Cardiac fibroblast (primary cell): ENCODE measurements at places on chromosomes 3 and 15.

DNA sequence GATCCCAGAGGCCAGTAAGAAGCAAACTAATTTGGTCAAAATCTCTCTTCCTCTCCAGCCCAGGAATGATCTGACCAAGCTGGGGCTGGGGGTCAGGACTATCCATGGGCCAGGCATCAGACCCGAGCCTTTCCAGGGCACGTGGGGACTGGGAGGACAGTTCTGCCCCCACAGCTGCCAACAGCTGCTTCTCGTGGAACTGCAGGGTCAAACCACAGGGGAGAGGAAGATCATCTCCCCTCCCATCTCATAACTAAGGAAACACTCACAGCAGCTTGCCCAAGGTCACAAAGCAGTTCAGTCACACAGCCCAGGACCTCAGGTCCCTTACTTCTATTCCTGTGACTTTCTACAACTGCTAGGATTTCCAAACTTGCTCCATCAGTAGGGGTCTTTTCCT is 47.1 kb downstream of the DAPK2 start:
- no peak for DNase-seq

DNA sequence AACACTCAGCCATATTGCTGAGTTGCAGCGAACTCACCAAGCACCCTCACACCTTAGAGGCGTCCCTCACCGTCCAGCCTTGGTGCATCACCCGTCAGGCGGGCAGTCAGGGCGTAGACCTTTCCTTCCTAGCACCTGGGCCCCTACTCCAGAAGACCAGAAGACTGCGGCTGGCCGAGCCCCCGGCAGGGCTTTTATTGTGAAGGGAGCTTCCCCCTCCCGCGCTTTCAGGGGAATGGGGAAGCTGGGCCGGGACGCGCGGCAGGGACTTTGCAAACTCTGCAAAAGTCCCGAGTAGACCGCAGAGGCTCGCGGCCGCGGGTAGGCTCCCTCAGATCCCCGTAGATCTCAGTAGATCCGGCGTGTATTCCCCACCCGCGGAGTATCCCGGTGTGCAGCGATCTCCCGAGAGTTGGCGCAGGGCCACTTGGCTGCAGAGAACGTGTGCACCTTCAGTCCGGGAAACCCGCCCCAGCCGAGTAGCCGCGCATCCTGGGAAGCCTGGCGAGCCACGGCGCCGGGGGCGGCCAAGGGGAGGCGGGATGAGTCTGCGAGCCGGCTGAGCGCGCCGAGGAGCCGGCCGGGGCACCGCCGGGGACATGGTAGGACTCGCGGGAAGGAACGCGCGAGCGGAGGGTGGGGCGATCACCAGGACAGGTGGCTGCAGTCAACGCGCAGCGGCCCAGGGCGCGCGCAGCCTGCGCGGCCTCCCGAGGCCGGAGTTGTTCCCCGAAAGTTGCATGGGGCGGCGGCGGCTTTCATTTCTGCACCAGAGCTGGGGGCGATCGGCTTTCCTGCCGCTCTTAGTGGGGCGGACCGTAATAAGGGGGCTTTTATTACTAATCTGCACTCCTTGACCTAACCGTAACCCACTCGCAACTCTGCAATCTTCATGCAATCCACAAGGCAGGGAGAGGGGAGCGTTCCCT is at the start of gene GASK1A:
Gene GASK1A (plus strand): TSS at position 268 of the 929 bp plus-strand sequence. CDS start 332 bp downstream, at position 600.
- DNase-seq: peak; percentile 13

DNA sequence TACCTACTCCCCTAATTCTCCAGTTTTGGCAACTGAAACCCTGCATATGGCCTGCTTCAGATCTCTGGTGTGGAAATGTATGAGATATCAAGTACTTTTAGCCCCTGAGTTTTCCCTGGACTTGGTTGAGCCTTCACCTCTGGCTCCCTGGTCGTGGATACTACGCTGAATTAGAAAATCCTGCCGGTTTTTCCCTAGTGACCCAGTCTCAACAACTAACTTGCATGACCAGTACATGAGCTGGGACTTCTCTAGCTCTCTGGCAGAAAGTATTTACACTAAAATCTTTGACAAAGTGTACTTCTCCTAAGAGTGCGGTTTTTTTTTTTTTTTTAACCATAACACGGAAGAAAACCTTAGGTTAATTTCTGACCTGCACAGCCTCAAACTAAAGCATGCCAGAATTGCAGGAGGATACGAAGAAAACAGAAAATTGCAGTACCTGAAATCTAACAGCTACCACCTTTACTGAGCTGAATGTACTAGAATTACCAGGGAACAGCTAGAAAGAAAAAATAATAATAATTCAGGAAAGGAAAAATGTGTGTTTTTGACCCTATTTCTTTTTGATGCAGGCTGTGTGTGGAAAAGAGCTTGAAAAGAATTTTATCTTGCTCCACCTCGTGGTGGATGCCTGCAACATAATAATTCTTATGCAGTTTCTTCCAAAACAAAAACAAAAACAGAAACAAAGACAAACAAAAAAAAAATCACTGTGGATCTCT is 165.6 kb downstream of the GMNC start:
- peak; percentile 68 for DNase-seq

- DNase-seq: no peak
Measured at GRCh38 chr15:58463815-58464650, 32.2 kb downstream of the LIPC start.

DNA sequence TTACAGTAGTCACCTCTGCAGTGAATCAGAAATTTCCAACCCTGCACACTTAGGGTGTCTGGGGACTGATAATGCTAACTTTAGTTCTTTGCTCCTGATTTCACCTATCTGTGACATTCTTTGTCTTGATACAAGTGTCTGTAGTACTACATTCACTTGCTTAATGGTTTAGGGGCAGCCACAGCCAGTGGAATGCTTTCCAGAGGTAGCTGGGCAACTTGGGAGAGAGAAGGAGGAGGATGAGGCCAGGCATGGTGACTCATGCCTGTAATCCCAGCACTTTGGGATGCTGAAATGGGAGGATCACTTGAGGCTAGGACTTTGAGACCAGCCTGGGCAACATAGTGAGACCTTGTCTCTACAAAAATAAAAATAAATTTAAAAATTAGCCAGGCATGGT is 8.5 kb downstream of the BAHD1 start:
- peak; percentile 27 for DNase-seq

DNA sequence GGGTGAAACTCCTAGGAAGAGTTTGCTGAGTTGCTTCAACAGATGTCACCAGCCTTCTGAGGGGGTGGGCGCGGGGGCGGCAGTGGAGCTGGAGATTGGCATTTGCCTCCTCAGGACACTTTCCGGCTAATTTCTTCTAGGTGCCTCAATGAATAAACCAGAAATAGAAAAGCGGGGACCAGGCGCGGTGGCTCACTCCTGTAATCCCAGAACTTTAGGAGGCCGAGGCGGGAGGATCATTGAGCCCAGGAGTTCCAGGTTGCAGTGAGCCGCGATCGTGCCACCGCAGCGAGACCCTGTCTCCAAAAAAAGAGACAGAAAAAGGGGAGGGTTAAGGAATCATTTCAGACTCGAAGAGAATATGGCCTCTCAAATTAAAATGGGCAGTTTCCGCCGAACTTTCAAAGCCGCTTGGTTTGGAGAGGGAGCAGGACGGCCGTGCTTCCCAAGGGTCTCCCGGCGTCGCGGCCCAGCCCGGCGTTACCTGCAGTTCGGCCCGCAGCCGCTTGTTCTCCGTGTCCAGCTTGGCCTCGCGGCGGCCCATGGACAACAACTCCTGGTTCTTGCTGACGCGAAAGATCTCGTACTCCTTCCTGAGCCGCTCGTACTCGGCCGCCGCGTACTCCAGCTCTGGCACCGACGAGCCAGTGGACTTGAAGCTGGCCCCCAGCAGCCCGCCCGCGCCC is 587 bp downstream of the NPHP3 start:
- DNase-seq: peak; percentile 69

DNA sequence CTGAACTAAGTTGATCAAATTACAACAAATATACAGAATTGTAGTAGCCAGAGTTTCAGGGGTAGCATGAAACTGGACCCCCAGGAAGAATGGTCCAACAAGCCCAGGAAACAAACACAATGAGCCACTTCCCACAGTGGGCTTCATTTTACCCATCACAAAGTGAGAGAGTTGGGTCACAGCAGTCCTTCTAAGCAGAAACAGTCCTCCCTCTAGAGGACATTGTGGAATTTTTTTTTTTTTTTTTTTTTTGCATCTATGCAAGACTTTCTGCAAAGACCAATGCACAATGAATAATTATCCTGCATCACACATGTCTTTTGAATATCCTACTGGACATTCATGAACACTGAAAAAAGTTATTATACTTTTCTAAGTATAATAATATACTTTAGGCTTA is 73.8 kb upstream of the ATP13A5 start:
- DNase-seq: peak; percentile 5

GRCh38 chr15:25703726-25704125 is 159.4 kb downstream of the ATP10A start:
- DNase-seq: no peak

- DNase-seq: no peak
Measured at GRCh38 chr3:73471986-73472787, 152.6 kb downstream of the PDZRN3 start.

DNA sequence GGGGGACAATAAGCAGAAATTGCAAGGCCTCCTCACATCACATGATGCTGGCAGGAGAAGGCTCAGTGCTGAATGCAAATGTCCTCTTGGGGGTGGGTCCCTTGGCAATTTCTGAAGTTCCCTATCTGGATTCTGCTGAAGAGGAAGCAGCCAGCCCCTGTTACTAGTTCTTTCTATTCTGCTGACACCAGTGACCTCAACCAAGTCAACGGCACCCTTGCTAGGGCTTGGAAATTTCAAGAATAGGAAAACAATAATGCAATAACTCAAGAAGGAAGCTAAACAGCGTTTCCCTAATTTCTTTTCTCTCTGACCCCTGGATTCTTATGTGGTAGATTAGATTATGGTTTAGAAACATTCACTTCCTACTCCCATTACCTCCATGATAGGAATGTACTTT is 46.2 kb upstream of the FOXP1 start:
- DNase-seq: no peak

- no peak for DNase-seq
Measured at GRCh38 chr3:145197051-145197820, 963.7 kb downstream of the PLOD2 start.

GRCh38 chr3:126442856-126443242 is 32.8 kb downstream of the ZXDC start:
- DNase-seq: no peak

- DNase-seq: no peak
Measured at GRCh38 chr3:154192225-154192624, 71.0 kb downstream of the ARHGEF26 start.

- no peak for DNase-seq
Measured at GRCh38 chr3:79253271-79253670, 514.5 kb downstream of the ROBO1 start.

DNA sequence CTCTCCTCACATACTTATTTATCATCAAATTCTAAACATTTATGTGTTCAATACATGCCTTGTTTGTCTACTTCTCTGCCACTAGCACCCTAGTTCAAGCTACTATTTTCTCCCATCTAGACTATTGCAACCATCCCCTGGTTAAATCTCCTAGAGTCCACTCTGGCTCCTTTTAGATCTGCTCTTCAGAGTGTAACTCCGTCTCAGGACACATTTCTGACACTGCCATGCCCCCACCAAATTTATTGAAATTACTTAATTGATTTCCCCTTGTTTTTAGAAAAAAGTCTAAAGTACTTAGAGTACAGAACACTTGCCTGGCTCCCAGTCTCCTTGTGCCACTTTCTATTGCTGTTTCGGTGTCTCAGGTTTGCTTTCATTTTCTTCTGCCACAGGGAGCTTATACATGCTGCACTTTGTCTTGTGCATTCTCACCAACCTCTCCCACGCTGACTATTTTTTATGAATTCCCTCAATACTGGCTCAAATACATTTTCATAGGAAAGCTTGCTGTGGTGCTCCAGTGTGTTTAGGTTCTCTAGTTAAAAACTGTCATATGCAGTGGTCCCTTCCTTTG is 792.3 kb downstream of the DIPK2A start:
- no peak for DNase-seq

DNA sequence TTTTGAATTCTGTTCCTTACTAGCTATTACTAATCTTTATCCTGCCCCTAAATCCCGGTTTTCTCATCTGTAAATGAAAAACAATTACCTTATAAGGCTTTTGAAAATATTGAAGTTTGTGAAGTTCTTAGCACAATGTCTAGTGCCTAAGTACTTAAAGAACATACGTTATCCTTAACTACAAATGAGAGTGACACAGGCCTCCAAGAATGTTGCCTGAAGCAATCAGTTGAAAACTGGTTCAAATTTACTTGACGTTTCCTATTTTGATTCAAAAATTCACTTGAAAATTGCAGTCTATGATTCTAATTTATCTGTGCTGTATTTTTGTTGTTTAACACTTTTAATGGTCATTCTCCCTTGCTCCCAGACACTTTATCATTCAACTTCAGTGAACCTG is 3.2 kb downstream of the SENP7 start:
- peak; percentile 31 for DNase-seq

DNA sequence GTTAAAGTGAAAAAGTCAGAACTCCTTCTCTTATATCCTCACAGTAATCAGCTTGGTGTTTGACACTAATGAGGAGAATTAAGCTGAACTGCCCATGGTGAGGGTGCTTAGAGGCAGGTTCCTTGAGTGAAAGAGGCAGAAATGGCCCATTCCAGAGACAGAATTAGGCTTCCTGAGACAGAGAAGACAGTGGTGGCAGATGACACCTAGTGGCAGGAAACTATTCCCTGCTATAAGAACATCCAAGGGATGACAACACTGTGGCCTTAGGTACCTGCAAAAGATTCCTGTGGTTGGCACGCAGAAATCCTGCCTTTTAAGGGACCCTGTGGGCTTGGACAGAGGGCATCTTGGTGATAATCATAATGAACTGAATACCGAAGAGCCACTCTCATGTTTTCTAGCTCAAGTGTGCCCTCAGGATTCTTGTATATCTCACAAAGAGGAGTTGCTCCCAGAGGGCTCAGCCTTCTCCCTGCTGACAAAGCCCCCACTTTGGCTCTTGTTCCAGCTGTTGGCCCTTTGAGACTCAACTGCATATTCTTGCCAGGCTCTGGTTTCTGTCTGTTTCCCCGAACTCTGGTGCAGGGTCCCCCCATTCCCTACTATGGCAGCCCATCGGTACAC is 56.0 kb downstream of the KBTBD12 start:
- DNase-seq: peak; percentile 70

GRCh38 chr3:196774848-196775422 is 35.3 kb downstream of the PAK2 start:
- DNase-seq: peak; percentile 31

GRCh38 chr3:185253645-185254410 is at the start of gene EHHADH:
Gene EHHADH (minus strand): TSS chr3:185254049. CDS start chr3:185254022, 27 bp downstream.
- peak; percentile 67 for DNase-seq

DNA sequence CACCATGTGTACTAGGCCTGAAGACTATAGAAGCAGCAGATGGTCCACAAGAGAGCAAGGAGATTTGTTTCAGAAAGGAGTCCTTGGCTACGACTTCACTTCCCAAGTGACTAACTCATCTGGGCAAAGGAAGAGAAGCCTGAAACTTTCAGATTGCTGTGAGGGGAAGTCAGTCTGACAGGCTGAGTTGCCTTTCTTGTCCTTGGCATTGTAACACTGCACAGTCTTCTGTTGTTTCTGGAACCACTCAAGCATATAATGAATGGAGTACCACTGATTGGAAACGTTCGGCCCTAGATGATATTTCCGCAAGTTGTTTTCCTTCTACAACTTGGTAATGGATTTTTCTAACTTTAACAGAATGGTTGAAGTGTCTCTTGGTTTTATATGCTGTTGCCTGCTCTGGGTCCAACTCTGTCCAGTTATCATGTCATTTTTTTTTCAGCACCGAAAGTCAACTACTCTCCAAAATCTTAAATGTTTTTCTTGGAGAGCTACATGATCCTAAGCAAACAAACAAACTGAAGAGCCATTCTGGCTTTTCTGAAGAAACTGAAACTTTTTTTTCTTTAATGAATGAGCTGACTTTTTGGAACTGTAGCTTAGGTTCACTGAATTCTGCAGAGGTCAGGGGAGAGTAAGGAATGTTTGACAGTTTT is 685.7 kb downstream of the MECOM start:
- DNase-seq: peak; percentile 50
